ENCODE measurements at places on chromosomes 13 and 19.
A peak's percentile ranks its signal among the peaks of the same experiment; 100 is the strongest.

- no peak for DNase-seq
Measured at GRCh38 chr13:50467156-50468110, 376.1 kb downstream of the DLEU7 start.

- no peak for DNase-seq
Measured at GRCh38 chr19:37987356-37988332, 80.6 kb downstream of the SIPA1L3 start.

DNA sequence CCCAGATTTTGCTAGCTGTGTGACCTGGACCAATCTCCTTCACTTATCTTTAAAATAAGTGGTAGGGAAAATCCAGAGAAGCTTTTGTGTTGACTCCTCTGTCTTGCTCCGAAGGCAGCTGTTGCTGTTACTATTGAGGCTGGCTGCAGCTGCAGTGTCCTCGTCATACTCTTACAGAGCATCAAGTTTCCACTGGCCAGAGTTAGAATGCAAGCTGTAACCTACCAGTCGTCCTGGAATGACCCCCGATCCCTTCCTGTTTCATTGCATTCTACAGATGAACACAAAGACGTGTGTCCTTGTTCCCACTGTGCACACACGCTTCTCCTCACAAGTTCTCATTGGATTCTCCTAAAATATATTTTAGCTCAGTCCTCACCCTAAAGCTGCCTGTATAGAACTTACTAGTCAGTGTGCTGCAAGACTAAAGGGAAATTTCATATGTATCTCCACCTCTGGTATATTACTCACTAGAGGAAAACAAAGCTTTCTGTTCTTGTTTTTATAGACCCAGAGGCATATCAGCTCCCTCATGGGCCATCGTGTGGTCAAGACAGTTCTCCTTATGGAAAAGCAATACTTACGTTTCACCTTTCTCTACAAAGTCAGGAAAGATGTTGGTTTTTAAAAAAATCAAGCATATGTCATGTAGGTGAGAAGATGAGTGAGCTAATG, 589.8 kb downstream of the LMO7 start:
- no peak for DNase-seq

- DNase-seq: no peak
Measured at GRCh38 chr13:111923439-111923838, 143.5 kb upstream of the SOX1 start.

GRCh38 chr13:25756912-25757311, 294.9 kb downstream of the SHISA2 start:
- DNase-seq: no peak

GRCh38 chr19:45344621-45345505, 4.3 kb downstream of the KLC3 start:
- no peak for DNase-seq

- DNase-seq: no peak
Measured at GRCh38 chr13:25420161-25420560, 48.4 kb downstream of the ATP8A2 start.

DNA sequence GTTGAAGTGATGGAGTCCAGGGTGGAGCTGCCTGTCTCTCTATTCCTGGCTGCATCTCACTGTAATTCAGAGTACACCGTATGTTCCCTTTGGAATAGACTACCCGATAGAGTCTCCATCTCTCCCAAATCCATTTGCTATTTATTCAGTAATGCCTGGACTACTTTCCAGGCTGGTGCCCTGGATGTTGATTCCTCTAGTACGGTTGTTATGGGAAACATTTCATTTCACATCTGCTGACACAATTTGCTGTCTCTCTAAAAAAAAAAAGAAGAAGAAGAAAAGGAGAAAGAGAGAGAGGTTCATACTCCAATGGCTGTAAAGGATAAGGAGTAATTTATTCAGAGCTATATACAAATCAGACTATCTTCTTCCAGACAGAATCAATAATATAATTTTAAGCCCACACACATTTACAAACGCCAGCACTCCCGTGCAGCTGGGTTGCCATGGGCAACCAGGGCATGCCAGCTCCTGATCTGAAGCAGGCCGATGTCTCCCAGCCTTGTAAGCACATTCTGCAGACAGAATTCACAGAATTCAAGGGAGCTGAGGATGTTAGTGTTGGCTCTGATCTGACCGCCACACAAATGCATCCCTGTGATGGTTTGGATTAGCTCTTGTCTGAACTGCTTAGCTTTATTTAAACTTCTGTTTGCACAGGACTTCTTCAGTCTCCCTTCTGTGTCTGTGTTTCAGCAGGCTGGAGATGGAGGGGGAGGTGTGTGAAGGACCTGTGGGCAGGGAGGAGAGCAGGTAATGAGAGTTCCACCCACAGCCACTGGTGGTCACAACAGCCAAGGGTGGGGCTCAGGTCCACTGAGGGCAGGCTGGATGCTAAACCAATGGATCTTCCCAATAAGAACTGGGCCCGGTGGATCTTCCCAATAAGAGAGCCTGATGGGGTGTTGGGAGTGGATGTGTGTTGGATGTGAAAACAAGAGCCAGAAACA, 66.0 kb downstream of the TEX26 start:
- DNase-seq: no peak

GRCh38 chr13:35810321-35810720, 320.9 kb downstream of the DCLK1 start:
- no peak for DNase-seq

- DNase-seq: no peak
Measured at GRCh38 chr13:71798707-71799106, 68.3 kb downstream of the DACH1 start.

GRCh38 chr13:74444864-74445479, 310.8 kb upstream of the KLF12 start:
- no peak for DNase-seq

GRCh38 chr13:35554972-35555623, 78.6 kb upstream of the MAB21L1 start:
- DNase-seq: no peak

DNA sequence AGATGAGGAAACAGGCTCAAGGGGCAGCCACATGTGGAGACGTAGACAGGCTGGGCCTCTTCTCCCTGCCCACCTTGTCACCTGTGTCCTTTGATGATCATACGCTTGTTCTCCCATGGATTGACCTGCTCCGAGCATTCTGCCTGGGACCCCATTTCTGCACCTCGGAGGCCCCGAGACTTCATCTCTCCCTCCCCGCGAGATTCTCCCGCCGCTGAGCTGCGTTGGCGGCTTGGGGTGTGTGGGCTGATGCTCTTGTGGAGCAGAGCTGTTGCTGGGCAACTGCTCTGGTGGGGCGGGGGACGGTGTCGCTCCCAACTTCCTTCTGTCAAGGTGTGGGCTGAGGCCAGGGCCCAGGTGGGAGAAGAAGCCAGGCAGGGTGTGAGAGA, 22.1 kb downstream of the MAST3 start:
- DNase-seq: peak; percentile 62

DNA sequence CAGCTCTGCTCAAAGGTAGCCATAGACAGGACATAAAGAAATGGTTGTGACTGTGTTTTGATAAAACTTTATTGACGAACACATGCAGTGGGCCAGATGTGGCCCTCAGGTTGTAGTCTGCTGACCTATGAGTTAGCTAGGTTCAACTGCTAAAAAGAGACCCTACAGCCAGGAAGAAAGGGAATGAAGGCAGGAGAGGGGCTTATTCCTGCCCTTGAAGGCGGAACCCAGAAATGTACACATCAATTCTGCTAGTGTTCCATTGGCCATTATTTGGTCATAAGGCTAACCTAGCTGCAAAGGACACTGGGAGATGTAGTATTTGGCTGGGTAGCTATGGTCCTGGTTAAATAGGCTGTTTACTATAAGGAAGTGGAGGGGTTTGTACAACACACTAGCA, 18.0 kb downstream of the APBA3 start:
- DNase-seq: no peak

GRCh38 chr13:32246468-32246867, 68.7 kb downstream of the ZAR1L start:
- peak; percentile 60 for DNase-seq

DNA sequence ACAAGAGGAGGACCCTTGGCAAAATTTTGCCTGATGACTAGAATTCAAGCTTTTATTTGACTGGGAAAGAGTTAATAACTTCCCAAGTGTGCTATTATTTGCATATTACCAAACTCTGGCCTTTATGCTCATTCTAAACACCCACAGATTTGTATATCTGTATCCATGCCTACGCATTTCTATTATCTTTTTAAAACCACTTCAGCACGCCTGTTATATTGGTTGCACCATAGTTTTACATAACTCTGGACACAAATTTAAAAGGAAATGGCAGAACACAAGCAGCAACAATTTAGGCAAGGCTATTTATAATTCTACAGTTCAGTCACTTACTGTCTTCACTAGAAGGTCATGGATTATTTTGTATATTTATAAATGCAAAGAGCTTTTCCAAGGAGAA, 3.7 kb upstream of the RASL11A start:
- DNase-seq: no peak

DNA sequence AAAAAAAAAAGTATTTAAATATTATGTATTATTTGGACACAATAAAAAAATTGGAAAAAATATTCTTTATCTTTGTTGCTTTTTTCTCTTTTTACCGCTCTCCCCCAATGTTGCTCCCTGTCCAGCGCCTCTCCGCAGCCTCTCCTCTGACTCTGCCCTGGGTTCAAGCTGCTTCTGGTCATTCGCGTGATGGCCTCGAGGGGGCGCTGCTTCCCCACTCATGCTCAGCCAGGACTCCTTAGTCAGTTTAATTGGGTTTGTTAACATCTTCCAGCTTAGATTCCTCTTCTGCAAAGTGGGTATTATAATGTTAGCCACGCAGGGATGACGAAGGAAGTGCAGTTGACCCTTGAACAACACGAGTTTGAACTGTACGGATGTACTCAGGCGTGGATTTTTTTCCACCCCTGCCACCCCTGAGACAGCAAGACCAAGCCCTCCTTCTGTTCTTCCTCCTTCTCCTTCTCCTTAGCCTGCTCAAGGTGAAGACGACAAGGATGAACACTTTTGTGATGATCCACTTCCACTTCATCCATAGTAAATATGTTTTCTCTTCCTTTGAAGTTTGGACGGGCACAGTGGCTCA, 4.9 kb upstream of the NWD1 start:
- peak; percentile 73 for DNase-seq

DNA sequence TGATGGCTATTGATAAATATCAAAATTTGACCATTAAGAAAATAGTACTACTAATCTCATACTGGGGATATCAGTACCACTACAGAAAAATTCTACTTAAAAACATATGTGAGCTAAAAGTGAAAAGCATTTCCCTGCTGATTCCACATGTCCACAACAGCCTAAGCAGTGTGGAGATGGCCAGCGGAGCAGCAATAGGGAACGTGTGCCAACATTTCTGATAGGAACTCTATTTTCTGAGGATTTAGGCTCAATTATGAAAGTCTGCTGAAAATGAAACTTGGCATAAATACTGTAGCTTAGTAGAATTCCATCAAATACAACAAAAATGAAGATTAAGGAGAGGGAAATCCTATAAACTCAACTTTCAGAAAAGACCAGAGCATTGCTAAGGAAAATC, 311.6 kb downstream of the ENOX1 start:
- no peak for DNase-seq

- no peak for DNase-seq
Measured at GRCh38 chr19:3658004-3658869, 31.6 kb upstream of the CACTIN start.

- DNase-seq: no peak
Measured at GRCh38 chr19:3071768-3072167, 9.5 kb upstream of the TLE5 start.

GRCh38 chr19:33159149-33159548, 27.2 kb downstream of the WDR88 start:
- no peak for DNase-seq
